Colonic mucosa (tissue), 4 donors: ENCODE measurements at places on chromosomes 3 and 15. TPM values are rescaled to one million over a fixed set of nuclear protein-coding genes. Genes with fewer than 3 reads are reported as not detected.
A peak's percentile ranks its signal among the peaks of the same experiment; 100 is the strongest.

GRCh38 chr3:177657243-177657642, 460.0 kb upstream of the TBL1XR1 start:
- DNase-seq = no peak

GRCh38 chr3:13792051-13792490, 87.8 kb downstream of the WNT7A start:
- DNase-seq = no peak

- no peak for DNase-seq
Observed at GRCh38 chr3:23837691-23838090, 31.9 kb downstream of the UBE2E1 start.

DNA sequence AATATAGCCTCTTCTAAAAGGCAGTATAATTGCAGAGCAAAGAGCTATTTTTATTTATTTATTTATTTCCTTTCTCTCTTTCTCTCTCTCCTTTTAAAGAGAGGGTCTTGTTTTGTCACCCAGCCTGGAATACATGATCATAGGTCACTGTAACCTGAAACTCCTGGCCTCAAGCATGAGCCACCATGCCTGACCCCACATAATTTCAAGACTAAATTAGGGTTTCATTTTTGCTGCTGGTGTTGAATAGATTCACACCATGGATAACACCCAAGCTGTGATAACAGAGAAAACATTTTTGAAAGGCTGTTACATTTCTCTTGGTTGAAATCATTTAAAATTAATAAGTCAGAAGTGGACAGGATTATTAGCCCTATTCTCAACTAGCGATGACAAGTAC, 131.6 kb downstream of the LEKR1 start:
- no peak for DNase-seq

GRCh38 chr15:71115567-71116351, 488 bp downstream of the THSD4 start:
- DNase-seq = peak; percentile 72

- DNase-seq = no peak
Observed at GRCh38 chr3:186552408-186553031, 8.3 kb upstream of the CRYGS start.

- DNase-seq = no peak
Observed at GRCh38 chr3:65576966-65577365, 461.8 kb downstream of the MAGI1 start.

- DNase-seq = no peak
Observed at GRCh38 chr3:196365736-196366135, 27.5 kb upstream of the TM4SF19 start.

DNA sequence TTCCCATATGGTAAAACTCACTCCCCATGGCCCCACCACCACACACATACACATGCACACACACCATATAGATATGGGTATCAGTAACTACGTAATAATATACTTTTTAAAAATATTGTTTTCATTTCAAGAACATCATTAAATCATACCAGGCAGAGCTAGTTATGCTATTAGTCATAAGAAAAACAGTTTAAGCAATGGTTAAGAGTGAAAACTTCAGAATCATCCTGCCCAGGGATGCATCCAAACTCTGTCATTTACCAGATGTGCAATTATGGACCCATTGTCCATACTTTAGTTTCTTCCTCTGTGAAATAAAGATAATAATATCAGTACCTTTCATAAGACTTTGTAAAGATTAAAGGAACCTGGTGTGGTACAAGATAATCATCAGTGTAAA, 608.3 kb downstream of the RBMS3 start:
- no peak for DNase-seq

GRCh38 chr3:185959609-185960521, 22.1 kb upstream of the TRA2B start:
- DNase-seq = peak; percentile 61

DNA sequence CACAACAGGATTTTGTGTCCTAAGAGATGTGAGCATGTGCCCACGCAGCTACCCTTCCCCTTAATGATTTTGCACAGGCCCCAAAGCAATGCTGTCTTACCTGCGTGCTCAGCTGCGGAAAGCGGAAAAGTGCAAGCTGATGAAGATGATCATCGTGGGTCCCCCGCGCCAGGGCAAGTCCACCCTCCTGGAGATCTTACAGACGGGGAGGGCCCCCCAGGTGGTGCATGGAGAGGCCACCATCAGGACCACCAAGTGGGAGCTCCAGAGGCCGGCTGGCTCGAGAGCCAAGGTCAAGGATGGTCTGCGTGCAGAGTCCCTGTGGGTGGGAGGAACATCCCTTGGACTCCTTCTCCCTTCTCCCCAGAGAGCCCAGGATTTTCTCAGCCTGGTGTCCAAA, 103.1 kb downstream of the LRRK1 start:
- DNase-seq = peak; percentile 15

DNA sequence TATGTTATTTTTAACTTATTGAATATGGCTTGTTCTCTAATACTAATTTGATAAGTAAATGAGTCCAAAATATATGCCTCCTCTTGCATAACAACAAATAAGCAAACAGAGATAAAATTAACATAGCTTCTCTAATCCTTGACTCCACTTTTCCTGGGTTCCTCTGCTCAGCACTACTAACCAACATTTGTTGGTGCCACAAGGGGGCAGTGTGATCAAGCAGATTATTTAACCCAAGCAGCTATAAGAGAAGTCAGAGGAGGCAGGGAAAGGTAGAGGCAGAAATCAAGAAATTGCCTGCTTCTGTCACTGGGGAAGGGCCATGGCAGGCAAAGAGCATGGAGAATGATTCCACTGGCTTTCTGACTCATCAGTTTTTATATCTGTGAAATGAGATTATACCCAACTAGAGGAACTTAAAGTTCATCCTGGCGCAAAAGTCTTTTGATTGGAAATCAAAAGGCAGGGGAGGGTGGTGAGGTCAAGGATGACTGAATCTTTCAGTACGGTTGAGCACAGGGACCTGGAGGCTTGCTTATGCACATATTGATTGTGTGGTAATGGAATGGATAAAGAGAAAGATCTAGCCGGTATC, 152.2 kb downstream of the IGSF11 start:
- DNase-seq = peak; percentile 66

DNA sequence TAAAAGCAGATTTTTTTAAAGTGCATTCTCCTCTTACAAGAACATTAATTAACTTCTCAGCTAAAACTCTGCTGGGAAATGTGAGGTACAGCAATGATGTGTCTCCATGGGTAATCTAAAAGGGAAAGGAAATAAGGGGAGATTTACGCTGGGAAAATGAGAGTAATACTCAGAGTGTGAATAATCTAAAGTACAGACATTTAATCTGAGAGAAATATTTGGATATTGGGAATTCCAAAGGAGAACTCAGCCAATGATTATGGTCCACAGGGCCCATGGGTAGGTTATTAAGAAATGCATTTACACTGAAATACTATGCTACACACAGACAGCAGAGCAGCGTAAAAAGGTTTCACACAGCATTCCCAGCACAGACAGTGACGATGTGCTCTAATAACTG, 229.9 kb downstream of the MAGI1 start:
- no peak for DNase-seq

DNA sequence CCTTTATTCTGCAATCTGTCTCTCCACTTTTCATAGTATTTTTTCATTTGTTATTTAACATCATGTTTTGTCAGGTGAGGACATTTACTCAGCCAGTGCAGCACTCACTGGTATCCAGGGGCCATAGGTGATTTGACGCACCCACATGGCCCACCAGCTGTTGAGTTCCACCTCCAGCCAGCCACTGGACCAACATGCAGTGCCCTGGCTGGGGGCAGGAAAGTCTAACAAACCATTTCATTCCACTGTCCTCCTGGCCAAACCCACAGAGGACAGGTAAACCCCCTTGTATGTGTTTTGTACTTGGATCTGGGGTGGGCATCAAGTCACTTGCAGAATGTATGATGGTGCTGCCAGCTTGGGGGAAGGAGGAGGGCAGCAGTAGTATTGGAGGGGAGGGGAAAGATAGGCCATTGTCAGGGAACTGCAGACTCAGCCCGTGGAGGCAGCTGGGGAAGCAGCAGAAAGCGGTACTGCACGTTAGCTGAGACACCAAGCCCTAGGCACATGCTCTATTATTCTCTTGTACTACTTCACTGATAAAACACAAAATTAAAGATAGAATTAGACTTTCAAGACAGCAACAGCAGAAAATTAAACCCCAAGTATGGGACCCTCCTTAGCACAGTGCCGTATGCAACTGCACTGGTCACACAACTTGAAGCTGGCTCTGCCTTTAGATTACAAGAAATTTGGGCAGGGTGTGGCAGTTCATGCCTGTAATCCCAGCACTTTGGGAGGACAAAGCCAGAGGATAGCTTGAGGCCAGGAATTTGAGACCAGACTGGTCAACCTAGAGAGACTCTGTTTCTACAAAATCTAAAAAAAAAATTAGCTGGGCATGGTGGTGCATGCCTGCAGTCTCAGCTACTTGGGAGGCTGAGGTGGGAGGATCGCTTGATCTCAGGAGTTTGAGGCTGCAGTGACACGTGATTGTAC, 15.4 kb upstream of the RPL24 start:
- DNase-seq = no peak

GRCh38 chr3:40516201-40516600, 8.6 kb upstream of the ZNF621 start:
- DNase-seq = no peak

DNA sequence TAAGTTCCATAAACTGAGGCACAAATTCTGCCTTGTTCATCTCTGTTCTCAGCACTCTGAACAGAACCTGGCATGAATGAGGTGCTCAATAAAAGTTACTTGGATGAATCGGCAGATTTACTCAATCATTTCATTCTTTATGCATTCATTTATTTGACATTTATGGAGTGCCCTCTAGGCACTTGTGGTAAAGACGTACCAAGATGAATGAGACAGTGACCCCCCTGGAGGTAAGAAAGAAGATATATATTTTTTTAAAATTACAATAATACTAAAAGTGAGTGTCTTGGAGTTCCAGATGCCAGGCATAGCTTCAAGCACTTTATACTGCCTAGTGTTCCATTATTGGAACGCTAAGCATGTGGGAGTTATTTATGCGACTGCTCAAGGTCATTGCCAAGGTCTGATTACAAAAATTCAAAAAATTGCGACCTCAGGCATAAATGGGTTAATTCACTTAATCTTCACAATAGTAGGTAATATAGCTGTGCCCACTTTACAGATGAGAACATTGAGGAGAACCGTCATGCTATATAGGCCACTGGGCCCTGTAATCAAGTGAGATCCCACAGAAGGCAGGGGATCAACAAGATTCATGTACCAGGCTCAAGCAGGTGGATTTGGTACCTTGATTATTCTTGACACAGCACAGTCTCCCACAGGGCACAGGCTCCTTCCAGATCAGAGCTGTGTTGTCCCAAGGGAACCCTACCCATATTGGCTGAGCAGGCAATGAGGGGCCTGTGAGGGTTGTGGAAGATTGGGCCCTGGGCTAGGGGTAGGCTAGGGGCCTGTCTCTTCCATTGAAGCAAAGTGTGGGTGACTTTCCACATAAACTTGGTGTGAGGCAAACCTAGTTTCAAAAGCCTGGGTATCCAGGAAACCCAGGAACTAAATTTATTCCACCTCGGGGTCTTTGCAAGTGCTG, 10.7 kb downstream of the XIRP1 start:
- no peak for DNase-seq

DNA sequence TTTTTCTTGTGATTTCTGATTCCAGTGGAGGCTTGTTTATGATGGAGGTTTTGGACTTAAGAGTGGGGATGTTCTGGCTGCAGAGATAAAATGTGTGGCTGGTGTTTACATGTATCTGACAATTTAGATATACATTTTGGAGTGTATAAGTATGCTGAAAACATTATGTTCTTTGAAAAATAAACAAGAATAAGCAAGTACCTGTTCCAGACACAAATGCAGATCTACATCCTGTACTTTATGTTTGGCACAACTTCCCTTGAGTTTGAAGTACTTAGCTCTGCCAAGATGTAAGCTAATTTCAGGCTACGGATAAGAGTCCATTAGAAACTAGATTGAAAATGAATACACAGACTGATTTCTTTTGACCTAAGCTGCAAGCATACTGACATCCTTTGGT, 277.2 kb downstream of the CHST2 start:
- DNase-seq = no peak

DNA sequence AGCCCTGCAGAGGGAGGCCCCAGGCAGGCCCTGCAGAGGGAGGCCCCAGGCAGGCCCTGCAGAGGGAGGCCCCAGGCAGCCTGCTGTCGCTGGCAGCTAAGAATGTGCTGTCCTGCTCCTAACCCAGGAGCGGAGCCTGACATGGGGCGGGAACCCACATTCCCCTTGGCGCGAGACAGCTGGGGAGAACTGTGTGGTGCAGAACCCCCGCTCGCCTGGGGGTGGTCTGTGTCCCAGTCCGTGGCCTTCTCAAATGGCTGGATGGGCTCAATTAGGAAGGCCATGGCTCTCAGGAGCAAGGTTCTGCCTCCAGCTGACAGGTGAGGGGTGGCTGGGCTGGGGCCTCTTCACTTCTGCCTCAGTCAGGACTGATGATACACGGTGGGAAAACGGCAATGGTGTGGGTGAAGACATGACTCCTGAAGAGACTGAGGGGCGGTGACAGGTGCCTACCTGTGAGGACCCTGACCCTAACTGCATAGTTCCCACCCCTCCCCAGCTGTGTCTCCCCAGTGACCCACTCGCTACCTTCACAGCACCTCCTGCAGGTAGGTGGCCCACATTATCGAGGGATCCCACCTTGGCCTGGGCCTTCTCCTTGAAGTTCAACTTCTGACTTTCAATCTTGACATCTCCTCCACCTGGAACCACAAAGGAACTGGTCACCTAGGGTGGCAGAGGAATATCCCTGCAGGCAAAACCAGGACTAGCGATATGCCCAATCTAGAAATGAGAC, 52.0 kb downstream of the DHX30 start:
- no peak for DNase-seq

DNA sequence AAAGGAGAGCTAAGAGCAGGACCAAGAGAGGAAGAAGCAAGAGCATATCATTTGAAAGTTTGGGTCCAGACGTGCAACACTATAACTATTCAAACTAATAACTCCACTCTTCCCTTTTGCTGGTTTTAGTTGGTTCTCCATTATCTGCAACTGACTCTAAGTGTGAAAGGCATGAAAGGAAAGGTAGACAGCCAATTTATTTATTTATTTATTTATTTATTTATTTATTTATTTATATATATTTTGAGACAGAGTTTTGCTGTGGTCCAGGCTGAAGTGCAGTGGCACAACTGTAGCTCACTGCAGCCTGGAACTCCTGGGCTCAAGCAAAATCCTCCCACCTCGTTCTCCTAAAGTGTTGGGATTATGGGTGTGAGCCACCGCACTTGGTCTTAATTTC, 22.1 kb upstream of the PIK3CB start:
- no peak for DNase-seq

- DNase-seq = no peak
Observed at GRCh38 chr3:123798550-123798949, 85.6 kb downstream of the MYLK start.

The TRH gene
- not detected for total RNA-seq

The SENP8 gene
- total RNA-seq = 4.2 TPM

The COX17 gene
- 53.5 TPM for total RNA-seq

The SLC7A14 gene
- total RNA-seq = 0.05 TPM

The ROPN1 gene
- total RNA-seq = 0.66 TPM

The INSYN1 gene
- total RNA-seq = 0.58 TPM

The MOBP gene
- 0.56 TPM for total RNA-seq

The ALDH1A3 gene
- total RNA-seq = 7.4 TPM

The GOLGA8G gene
- total RNA-seq = not detected

The SPTSSB gene
- 3.5 TPM for total RNA-seq

The TMEM212 gene
- total RNA-seq = not detected

The FETUB gene
- 0.27 TPM for total RNA-seq
